AG04450 (cell line): ENCODE measurements at places on chromosomes 7 and 10.

GRCh38 chr10:3776796-3777571 lies 8.0 kb downstream of the KLF6 start:
- peak; percentile 87 for DNase-seq

- DNase-seq = no peak
These were observed 37.1 kb upstream of the SEC61G start for GRCh38 chr7:54796150-54796549.

- DNase-seq = no peak
These were observed 258.7 kb downstream of the ZMYND11 start for GRCh38 chr10:393787-394438.

DNA sequence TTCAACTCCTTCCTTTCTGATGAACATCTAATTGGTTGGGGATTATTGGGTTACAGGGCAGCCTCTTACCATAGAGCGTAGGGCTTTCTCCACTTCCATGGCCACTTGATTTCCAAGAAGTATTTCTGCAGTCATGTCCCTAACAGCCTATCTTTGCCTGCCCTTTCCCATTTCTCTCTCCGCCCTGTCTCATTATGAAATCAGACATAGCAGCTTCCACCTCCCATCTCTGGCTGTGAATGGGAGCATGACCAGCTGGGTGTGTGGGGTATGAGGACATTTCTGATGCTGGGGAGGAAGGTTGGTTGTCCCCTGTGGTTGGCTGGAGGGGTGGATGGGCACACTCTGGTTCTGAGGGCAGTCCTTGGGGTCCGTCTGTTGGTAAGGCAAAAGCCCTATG lies 41.2 kb downstream of the ADCYAP1R1 start:
- DNase-seq = no peak

DNA sequence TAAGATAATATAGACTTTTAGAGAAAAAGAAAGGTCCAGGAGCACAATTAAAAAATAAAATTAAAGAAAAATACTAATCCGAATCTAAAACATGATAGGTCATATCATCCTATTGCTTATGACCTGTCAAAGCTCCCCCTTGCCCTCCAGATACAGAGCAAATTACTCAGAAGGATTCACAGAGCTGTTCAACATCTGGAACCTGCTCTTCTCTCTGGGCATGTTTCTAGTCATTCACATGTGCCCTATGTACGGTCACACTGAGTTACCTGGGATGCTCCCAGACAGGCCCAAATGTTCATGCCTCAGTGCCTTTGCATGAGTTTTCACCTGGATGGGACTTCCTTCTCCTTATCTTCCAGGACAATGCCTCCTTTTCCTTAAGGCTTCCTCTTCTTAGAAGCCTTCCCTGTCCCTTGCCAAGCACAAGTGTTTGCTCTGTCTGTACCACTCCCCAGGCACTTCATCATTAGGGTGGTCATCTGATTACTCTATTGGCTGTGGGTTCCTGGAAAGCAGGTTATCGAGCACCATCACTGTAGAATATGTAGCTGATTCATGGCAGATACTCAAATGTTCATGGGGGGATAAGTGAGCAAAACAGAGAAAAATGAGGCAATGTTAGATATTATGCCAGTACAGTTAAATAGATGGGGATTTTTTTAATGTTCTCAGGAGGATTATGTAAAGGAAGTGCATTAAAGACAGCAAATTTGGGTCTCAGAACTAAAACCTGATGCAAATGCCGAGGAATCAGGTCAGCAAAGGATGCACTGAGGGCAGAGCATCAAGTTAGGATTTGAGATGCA lies 12.0 kb upstream of the AOAH start:
- DNase-seq = no peak

GRCh38 chr10:5943536-5943935 lies 33.8 kb downstream of the IL15RA start:
- DNase-seq = no peak

DNA sequence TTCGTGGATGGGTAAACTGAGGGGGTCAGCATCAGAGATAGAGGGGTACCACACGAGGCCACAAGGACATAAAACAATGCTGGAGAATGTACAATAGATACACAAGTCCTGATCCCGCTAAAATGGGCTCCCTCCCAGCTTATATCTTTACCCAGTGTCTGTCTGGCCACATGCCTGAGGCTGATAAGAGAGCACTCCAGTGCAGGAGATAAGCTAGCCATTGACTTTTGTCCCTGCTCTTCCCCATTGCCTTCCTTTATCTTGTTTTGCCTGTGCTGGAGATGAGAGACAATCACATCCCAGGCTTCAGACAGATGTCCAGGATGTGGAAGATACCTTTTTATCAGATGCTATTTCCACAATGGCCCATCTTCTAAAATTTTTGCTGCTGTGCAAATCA lies 6.0 kb downstream of the GAD2 start:
- no peak for DNase-seq

DNA sequence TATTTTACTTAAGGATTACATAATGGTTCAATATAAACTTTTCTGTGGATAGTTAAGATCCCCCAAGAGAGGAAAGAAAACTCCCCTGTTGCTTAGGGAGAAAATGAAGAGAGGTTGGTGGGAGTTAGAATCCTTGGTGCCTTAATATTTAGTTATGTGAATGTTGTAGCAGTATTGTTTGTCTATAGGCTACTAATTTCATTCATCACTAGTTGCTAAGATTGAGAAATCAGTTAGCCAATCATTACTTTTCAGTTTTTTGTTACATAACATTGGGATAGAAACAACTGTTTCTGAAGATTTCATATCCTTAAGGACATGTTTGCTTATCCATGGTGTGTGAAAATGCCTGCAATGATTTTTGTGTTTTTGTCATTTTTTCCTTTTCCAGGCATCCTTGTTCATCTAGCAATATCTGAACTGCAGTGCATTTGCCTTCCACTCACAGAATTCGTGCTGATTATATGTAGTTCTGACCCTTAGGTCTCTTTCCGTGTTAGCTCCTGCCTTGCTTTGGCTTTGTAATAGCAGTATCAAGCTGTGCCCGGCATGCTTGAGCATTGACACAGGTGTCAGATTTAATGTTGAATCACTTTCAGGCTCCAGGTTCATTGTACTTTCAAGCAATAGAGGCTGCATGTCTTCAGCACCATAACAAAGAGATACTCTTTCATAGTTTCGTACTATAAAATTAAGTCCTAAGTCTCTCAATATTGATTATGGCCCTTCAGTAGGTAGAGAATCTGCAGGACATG lies 85.0 kb downstream of the PODXL start:
- DNase-seq = no peak

- no peak for DNase-seq
These were observed 67.1 kb upstream of the PRR15 start for GRCh38 chr7:29496355-29497020.

- DNase-seq = no peak
These were observed 59.6 kb downstream of the PTPRN2 start for GRCh38 chr7:158527915-158528502.

- no peak for DNase-seq
These were observed 17.3 kb downstream of the VWDE start for GRCh38 chr7:12386313-12386740.

DNA sequence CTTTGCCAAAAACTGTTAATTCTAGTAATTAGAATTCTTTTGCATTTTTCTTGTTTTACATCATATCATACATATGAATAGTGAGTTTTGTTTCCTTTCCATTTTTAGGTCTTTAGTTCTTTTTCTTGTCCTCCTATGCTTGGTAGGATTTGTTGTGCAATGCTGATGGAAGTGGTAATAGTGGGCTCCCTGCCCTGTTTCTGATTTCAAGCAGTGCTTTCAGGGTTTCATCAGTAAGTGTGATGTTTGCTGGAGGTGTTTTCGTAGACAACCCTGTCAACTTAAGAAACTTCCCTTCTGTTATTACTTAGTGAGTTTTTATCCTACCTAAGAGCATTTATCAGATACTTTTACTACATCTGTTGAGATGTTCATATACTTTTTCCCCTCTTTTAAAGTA lies 50.5 kb downstream of the CSGALNACT2 start:
- DNase-seq = no peak

DNA sequence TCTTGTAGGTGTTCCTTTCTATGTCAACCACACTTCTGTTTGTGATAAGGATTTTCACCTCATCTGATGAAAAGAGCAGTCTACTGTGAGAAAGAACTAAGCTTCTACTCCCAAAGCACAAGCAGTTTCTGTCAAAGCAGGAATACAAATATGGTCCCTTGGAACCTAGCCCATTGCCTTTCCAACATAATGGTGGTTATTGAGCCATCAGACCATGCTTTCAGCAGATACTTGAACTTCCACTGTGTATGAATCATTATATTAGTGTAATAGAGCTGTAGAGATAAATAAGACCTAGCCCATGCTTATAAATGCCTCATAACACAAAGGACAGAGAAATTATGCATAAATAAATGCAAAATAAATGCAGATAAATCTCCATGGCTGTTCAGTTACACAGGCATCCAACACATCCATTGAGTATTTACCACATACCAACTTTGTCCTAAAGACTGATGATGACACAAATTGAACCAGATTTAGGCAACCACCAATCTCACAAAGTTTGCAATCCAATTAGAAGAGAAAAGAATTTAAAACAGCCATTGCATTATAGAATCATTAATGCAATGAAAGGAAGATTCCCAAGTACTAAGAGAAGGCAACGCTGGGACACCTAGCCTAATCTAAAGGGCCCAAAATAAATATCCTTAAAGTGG lies 729.4 kb upstream of the C7orf33 start:
- no peak for DNase-seq

DNA sequence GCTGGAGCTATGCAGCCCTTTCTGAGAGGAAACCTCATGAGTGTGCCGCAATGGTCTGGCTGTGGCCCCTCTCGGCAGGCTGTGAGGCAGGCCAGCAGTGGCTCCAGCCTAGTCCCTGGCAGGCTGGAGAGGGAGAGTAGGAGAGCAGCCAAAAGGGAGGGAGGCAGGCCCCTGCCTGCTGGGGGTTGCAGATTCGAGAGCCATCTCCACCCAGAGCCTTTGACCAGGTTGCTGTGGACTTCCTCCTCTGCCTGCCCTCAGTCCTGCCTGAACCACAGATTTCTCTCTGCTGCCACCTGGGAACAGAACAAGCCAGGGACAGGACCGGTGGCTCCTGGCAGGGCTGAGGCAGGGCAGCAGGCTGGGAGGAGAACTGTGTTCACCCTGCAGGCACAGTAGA lies 13.9 kb downstream of the PAX2 start:
- no peak for DNase-seq

- DNase-seq = no peak
These were observed 30.4 kb downstream of the ZNF92 start for GRCh38 chr7:65404020-65404419.

DNA sequence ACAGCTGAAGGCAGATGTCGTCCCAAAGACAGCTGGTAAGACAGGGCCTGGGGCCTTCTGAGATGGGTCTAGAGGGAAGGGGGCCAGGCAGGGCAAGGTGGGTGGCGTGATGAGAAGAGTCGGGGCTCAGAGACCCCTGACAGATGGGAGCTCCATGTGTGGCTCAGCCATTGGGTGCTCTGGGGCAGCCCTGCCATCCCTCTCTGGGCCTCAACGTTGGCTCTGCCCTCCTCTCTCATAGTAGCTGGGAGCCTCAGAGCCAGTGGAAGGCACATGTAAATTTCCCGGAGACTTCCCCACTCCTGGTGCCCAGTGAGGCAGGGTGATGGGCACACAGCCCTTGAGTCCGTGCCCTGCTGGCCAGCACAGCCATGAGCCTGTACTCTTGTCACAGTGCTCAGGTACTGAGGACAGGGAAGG lies 1.8 kb downstream of the PPIF start:
- no peak for DNase-seq

DNA sequence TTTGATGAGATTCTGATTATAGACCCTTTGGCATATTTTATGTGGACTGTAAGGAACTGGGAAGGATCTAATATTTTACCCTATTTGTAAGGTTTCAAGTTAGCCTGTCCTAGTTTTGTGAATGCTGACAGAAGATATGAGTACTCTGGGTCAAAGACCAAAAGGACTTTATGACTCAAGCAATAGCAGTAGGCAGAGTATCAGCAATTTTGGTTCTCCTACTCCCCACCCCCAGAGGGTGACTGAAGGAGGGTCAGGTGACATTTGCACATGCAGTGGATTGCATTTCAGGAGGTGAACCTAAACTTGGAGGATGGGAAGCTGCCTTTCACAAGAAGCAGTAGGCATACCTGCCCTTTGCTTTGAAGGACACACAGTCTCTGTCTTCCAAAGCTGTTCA lies 84.0 kb upstream of the KLF6 start:
- no peak for DNase-seq

DNA sequence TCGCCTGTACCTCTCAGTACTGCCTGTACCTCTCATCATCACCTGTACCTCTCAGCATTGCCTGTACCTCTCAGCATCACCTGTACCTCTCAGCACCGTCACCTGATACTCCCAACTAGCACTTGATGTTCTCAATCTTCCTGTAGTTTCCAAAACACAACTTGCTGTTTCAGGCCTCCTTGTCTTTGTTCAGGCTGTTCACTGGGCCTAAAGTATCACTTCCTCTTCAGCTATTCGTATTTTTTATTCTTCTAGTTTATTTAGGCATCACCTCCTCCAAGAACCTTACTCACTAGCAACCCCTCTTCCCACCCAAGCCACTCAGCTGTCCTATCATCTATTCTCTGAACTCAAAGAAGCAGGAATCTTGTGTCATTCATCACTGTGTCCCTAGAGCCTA lies 24.1 kb downstream of the OR6B1 start:
- no peak for DNase-seq

GRCh38 chr7:14191686-14192098 lies 202.2 kb upstream of the ETV1 start:
- DNase-seq = peak; percentile 2
